ENCODE measurements at places on chromosomes 2 and 18.

DNA sequence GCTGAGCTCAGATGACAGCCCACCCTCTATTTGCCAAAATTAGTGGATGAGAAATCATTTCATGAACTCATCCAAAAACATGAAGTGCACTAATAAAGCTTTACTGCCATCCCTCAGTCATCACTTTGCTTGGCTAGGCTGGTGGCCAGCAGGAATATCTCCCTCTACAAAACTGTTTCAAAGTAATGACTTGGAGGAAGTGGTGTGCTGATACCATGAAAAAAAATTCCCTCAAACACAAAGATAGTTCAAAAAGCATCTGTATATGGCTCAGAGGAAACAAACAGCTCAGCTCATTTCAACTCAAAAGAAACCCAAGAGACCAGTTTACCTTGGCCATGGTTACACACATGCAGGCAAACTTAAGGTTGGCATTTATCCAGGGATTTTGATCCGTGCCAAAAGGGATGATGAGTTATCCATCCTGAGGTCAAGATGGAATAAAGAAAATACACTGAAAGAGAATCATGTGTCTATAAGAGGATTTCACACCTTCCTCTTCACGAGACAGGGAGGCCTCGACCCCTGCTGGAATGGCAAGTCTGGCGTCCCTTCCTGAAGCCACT, 18.4 kb upstream of the WIPF1 start:
- DNase-seq = no peak

GRCh38 chr2:44109166-44109565, 59.5 kb upstream of the PPM1B start:
- DNase-seq = no peak

GRCh38 chr2:71670430-71670795, 217.1 kb downstream of the DYSF start:
- no peak for DNase-seq

DNA sequence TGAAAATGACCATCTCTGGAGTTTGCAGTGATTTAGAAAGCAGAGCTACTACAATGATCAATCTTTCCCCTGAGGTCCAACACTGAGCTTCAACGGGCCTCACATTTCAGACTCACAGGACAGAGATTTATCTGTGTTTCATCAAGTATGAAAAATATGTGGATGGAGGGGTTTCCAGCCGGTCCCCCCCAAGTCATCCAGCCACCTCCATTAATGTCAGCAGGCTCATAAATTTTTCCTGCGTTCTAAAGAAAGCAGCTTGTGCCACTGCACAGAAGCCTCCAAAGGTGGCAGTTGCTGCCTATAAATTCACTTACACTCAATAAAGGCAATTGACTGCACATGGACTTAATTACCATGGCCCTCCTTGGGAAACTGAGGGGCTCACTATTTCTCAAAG, 117.4 kb upstream of the ACKR3 start:
- no peak for DNase-seq

GRCh38 chr2:219630770-219631405, 3.5 kb downstream of the SLC4A3 start:
- DNase-seq = no peak

DNA sequence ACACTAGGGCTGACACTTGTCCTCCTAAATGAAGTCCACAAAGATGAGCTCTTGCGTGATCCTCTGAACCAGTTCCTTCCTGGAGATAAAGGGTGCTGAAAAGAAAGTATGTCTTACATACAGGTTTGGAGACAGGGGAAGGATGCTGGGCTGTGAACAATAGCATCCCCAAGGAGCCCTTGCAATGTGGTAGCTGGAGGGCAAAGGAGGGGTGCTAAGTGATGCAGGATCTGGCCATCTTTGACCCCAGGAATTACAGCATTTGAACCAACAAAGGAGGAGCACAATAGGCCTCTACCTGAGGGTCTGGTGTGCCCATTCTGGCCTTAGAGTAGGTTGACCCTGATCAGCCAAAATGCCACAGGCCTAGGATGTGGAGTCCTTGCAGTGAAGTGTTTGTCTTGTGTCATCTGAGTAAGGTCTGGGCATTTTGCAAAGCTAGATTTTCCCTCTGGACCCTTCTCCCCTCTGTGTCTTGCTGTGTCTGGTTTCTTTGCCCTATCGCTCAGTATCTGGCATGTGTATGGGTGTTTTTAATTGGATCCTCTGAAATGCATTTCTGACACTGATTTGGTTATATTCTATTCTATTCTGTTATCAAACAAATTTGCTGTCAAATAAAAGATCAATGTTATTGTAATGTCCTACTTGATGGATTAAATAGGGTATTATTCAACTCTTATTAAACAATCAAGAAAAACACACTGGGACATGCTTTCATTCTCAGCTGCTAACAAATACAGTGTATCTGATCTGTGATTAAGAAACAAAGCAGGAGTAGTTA, 364.8 kb upstream of the MEIS1 start:
- no peak for DNase-seq

DNA sequence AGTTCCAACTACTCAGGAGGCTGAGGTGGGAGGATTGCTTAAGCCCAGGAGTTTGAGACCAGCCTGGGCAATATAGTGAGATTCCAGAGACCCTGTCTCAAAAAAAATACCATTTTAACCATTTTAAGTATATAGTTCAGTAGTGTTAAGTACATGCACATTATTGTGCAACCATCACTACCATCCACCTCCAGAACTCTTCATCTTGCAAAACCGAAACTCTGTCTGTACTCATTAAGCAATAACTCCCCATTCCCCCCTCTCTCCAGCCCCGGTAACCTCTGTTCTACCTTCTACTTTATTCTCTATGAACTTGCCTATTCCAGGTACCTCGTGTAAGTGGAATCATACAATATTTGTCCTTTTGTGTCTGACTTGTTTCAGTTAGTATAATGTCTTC, 86.4 kb downstream of the GFPT1 start:
- DNase-seq = no peak

DNA sequence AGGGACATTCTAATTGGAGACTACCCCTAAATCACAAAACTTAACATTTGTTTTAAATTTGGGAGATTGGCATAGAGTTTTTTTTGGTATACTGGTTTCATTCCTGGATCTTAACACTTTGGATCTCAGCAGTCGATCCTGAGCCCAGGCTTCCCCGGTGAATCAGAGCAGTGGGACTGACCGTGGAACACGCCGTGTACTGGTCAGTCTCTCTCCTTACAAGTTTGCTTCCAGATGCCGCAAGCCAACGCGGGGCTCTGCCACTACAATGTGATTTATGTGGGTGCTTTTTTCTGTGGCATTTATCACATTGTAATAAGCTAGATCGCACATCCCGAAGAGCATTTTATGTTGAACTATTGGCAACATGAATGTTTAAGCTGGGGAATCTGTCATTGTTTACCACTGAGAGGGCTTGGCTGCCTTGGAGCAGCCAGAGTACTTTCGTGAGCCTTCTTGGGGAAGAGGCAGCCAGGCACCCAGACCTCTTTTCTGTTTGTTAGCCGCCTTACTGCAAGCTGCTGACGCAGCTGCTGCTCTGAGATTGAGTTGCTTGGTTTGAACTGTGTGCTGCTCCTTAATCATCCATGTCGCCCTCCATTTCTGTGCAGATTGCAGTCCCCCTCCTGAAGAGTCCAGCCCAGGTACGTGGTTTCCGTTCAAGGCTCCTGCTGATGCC, 49.3 kb downstream of the COA5 start:
- no peak for DNase-seq

DNA sequence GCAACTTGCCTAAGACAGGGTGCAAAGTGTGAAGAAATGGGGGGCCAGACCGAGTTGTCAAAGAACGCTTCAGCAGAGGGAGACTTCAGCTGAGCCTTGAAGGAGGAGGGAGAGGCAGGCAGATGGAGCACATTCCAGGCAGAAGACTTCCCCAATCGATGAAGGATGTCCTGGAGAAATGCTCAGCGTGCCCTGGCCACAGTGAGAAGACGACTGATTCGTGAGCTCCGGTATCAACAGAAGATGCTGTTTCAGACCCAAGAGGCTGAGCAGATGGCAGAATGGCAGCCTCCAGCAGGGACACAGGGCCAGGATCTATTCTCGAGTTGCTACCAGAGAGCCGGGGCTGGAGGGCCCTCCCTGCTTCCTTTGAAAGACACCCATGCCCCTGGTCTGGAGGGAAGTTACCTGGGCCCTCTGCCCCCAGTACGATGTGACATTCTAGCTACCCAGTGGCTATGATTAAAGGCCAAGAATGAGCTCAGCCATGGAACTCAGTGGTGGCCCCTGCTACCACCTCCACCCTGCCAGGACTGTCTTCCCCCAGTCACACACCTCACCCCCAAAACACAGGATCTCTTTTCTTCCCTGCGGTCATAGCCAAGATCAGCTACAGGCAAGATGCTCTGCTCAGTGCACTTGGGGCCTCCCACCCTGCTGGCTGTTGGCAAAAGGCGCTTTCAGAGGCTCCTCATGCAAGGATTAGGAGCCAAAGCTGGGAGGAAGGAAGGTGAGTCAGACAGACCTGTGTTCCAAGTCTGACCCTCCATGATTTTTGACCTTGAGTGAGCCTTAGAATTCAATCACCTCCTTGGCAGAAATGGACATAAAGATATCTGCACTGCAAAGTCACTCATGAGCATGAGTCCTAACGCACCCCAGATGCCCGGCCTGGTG, 84.3 kb downstream of the TFCP2L1 start:
- DNase-seq = no peak

DNA sequence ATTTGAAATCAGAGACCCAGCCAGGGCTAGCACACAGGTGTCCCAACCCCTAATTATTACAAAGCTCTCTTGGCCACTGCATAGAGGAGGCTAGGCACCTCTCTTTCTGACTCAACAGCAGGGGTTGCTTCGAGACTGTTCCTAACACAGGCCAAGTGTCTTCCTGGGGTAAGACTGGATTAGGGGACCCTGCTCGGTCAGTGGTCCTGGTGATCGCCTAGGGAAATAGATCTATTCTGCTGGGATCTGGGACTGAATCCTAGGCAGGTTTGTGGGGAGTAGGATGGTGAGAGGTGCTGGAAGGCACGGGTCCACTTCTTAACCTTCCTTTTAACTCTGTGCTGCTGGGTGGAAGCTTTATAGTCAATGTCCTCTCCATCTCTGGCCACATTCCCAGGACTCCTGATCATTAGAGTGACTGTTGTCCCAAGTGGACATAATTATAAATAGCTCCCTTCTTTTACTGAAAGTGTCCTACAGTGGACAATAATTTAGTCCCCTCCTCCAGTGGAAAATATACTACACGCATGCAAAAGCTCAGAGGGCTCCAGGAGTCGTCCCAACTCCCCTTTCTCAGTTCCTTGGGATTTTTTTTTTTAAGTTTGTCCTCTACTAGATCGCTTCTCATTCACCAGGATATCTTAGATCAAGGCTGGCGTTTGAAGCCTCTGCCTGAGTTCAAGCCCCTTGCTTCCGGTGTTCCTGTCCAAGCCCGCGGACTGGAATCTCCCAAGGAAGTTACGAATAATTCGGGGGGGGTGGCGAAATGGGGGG, 1.3 kb upstream of the TRIB2 start:
- DNase-seq = no peak

DNA sequence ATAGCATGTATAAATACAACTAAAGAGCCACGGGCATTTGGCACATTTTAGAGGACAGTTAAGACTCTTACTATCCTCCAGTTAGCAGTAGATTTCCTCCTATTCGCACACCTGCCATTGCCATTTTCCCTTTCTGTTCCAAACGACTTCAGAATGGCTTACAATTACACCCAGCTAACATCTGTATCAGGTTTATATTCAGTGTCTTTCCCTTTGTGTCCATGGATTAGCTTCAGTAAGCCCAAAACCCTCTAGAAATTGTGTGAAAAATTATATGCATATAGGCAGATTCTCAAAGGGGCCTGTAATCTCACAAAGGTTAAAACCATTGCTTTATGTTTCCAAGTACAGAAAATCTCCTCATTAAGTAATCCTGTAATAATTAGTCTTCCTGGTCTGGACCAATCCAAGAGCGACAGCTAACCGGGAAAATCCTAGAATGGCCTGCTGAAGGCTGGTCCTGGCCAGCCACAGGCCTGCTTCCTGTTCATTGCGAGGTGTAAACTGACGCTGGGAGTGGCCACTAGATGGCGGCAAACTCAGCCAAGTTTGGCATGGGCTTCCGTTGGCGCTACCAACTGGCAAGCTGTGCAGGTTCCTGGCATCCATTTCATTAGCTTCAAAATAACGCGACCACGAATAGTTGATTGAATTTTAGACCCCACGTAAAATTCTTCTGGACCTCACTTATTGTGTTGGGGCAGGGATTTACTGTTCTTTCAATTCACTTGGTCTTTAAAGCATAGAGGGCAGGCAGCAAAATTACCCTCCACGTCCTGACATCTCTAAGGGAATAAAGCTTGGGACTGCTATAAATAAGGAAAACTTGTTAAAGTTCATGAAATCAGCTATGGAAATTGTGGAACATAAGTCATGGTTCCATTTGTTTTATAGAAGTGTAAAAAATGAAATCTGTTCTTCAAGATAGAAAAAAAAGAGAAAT, 17.1 kb downstream of the ARHGAP25 start:
- DNase-seq = peak; percentile 90

DNA sequence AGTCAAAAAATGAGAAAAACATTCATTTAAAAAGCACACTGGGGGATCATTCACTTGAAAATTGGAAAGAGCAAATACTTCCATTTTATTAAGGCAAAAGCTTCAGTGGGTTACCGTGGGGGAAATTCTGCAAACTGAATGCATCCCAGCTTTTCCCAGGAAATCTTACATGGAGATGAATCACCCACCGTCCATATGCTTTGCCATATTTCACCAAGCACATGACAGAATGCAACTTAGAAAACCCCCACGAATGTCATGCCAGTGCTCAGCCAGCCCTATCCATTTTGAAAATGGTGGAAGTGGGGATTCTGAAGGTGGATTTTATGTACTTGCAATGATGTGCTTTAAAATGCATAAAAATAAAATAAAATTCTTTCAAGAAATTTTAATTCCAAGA, 485.5 kb upstream of the ID2 start:
- no peak for DNase-seq

DNA sequence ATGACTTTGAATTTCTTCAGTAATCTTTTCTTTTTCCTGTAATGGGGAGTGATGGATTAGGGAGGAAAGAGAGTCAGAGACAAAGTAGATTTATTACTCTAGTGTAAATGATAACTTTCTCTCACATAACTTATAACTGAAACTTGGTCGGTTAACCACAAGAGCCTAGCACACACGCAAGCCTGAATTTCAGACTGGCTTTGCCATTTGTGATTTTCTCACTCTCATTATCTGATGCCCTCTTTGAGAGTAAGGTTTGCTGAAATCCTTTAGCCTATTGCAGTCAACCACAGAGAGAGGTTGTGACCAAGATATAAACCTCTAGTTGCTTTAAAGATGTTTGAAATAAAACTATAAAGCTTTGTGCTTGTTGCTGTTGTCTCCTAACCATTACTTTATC, 117.9 kb upstream of the NETO1 start:
- no peak for DNase-seq

GRCh38 chr2:69559442-69560146, 83.9 kb downstream of the AAK1 start:
- peak; percentile 16 for DNase-seq

DNA sequence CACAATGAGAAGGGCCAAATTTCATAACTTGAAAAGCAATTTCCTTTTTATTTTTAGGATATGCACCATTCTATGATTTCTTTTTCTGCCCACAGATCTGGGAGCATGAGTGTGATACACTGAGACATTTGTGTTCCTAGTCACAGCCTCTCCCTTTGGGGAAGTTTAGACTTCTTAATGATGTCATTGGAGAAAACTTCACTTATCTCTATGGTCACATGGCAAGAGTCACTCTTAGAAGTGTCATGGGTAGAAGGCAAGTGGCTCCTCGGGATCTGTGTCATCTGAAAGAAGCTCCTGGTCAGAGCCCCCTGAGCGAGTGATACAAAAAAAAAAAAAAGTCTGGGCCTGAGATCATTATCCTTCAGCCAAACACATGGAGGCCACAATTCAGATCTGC, 62.5 kb upstream of the LGALSL start:
- DNase-seq = no peak

GRCh38 chr2:193670478-193670877, 1475.7 kb upstream of the TMEFF2 start:
- DNase-seq = no peak

All from activated CD4-positive, alpha-beta T cell treated with anti-CD3 and anti-CD28 coated beads for 24 hours (primary cell).